Activated CD4-positive, alpha-beta memory T cell treated with anti-CD3 and anti-CD28 coated beads for 36 hours (primary cell): ENCODE measurements at places on chromosomes 6 and 20.

DNA sequence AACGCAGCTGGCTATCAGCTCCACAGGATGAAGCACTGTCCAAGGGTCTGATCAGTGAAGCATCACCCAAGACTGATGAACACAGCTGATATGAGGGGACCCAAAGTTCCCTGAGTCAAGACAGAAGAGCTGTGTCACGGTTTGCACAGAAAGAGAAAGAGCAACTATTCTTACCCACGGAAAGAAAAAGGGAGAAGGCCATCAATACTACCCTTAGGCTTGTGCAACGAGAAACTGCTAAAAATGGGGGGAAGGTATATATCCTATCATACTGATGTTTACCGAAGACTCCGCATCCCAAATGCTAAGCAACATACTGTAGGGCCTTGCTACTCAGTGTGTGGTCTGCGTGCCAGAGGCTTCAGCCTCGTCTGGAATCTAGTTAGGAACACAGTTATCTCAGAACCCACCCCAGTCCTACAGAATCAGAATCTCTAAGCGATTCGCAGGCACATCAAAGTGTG is 665 bp downstream of the FASTKD5 start:
- peak; percentile 31 for DNase-seq

DNA sequence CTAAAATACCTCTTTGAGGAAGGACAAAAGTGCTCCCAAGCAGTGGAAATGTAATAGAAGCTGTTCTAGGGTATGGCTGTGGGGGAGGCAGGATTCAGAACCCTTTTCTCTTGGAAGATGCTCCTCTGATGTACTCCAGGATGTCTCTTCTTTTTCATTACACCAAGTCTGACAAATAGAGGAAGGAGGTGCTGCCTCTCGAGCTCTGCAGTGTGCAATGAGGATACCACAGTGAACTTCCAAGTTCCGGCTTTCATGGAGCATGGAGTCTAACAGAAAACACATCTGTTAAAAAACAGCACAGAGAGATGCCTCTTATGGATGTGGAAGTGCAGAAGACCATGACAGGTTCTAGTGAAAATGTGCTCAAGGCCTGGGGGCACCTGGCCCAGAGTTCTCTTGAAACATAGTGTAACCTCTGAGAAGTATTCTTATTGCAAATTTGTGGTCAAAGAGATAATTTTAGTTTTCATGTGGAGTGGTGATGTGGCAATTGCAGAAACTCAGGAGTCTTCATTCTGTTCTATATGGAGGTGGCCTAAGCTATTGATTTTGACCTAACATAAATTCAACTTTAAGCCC is 362.0 kb upstream of the CITED2 start:
- no peak for DNase-seq

GRCh38 chr6:44294832-44295791 is 18.0 kb downstream of the AARS2 start:
- DNase-seq: no peak

- DNase-seq: peak; percentile 33
These were observed 113.1 kb upstream of the ZNF217 start for GRCh38 chr20:53706466-53707370.

DNA sequence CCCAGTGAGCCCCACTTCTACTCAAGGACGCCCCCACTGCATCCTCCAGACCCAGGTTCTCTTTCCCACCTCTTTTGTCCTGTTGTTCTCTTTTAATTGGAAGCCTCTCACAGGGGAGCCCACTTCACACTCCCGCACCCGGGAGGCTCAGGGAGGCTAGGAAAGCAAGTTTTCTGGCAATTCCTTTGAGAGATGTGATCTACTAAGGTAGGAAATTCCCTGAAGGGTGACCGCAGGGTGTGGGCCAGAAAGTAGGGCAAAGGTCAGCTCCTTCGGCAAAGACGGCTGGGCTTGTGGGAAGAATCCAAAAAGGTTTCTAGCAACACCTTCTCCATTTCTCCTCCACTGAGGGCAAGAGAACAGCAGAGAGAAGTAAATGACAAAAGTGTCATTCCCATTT is 98.1 kb upstream of the PTPN1 start:
- no peak for DNase-seq

GRCh38 chr6:14784596-14785492 is 461.0 kb upstream of the JARID2 start:
- DNase-seq: peak; percentile 36

DNA sequence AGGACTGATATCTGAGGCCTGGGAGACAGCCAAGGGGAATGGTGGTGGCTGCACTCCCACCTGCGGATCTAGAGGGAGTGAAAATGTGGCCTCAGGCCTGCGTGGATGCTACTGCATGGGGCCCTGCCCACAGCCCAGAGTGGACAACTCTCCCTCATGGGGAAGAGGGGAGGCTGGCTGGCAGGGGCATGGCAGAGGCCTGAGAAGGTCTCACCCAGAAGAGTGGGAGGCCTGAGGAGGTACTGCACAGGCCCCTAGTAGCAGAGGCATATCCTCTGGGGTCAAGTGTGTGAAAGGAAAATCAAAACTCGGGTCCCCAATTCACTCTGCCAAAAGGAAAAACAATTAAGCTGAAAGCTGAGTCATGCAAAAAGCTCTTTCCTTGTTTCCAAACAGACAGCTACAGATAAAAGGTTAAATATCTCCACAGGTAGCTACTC is 158.2 kb downstream of the AKAP7 start:
- DNase-seq: no peak

- no peak for DNase-seq
These were observed 14.5 kb downstream of the HMGN4 start for GRCh38 chr6:26552640-26553188.

DNA sequence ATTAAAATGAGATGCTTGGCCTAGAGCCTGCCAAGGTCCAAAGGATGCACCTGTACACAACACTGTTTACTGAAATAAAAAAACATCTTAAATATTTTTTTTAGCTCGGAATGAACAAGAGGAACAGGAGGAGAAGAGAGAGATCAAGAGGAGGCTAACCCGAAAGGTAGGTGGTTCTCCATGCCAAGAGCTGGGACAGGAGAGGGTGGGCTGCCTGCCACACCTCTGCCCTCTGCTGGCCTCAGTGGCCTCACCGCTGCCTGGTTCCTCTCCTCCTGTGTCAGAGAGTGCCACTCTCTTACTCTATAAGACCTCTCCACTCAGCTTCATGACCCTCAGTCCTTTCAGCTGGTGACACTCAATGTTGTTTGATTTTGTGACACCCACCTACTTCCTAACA is 50.2 kb downstream of the TBC1D7 start:
- DNase-seq: peak; percentile 27

DNA sequence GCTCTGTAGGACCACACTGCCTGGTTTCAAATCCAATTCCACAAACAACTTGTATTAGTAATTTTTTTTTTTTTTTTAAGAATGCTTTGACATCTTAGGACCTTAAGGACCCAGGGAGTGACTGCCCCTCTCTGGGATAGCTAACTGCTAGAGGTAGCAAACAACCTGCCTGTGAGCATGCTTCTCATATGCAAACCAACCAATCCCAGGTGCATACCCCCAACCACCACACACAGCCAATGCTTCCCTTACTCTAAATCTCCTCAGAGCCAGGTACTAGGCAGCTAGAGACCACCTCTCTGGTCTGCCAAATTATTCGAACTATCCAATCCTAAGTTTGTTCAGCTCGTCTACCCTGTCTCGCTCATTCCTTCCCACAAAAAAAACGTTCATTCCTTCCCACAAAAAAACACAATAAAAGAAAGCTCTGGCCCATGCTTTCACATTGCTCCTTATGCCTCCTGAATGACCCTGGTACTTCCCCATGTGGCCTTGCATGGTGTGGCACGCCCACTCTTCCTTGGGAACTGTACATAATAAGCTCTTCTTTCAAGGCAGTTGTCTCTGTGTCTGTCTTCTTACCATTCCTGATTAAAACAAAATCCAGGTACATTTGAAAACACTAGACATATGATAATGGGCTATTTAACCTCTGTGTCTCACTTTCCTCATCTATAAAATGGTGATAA is 6.4 kb downstream of the SERAC1 start:
- DNase-seq: no peak
